Left cardiac atrium (tissue), 4 donors: ENCODE measurements at places on chromosomes 12 and 14.

DNA sequence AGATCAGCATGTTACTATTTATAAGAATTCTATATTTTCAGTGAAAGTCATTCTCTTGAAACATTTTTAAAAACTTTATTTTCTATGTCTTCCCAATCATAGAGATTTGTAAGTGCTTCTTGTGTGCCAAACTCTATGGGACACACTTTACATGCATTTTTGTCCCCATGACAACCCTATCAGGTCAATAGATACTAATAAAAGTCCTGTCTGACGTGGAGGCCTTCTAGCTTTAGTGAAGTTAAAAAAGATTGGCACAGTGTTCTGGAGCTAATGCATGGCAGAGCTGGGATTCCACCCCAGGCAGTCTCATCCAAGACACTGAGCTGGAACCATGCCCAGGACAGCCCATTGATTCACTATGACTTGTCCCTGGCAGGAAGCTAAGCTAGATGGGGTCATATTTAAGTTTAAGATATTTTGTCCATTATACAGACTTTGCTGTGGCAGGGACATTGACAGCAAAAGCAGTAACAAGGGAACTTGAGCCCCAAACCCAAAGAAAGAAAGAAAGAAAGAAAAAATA lies 28.1 kb downstream of the TTC6 start:
- no peak for DNase-seq

DNA sequence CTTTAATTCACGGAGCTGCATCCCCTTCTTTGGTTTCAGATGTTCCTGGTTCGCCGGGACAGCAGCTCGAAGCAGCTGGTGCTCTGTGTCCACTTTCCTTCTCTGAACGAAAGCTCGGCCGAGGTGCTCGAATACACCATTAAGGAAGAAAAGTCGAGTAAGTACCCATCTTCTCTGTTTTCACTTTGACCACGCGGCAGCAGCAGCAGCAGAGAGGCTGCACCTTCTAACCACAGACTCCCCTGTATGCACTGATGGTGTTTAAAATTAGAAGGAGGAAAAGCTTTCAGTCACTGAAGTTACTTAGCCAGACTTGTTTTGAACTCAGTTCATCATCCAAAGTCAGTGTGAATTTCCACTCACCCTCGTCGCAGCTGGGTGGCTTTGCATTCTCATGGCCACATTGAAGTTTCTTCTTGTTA lies 63.8 kb downstream of the RIN3 start:
- no peak for DNase-seq

- DNase-seq = no peak
Observed at GRCh38 chr12:13124656-13125505, 21.4 kb upstream of the GSG1 start.

GRCh38 chr12:24937553-24938244 lies 11.2 kb downstream of the BCAT1 start:
- no peak for DNase-seq

- DNase-seq = peak; percentile 45
Observed at GRCh38 chr12:103841690-103842584, 903 bp upstream of the NT5DC3 start.

- DNase-seq = no peak
Observed at GRCh38 chr14:71143381-71144290, 236.4 kb downstream of the PCNX1 start.

DNA sequence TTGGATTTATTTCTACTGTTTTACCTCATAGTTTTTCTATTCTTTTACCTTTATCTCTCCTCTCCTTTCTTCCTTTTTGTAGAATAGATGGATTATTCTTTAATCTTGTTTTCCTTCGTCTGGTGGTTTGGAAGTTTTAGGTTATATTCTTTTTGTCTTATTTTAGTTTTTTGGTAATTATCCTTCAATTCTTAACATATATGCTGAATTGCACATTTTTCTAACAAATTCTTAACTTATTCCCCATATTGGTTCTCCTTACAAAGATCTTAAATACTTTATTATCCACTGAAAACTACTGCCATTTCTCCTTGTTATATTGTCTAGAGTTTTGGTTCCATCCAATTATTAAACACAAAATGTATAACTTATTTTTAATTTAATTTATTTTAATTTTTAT lies 42.3 kb downstream of the CATSPERB start:
- no peak for DNase-seq

DNA sequence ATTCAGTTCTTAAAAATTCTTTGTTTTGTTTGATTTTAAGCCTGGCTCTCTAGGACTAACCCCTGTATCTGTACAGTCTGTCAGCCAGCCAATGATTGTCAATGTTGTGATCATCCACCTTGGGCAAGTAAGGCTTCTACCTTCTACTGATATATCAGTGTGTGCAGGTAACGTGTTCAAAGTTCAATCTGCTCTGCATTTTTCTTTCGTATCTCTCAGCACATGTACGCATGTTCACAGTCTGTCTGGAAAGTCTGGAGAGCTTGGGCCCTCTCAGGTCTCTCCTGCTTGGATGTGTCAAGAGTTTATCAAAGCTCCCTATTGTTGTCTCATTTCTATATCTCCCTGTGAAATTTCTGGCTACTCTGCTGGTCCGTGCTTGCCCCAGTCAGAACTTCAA lies 138.6 kb upstream of the VRK1 start:
- DNase-seq = no peak

DNA sequence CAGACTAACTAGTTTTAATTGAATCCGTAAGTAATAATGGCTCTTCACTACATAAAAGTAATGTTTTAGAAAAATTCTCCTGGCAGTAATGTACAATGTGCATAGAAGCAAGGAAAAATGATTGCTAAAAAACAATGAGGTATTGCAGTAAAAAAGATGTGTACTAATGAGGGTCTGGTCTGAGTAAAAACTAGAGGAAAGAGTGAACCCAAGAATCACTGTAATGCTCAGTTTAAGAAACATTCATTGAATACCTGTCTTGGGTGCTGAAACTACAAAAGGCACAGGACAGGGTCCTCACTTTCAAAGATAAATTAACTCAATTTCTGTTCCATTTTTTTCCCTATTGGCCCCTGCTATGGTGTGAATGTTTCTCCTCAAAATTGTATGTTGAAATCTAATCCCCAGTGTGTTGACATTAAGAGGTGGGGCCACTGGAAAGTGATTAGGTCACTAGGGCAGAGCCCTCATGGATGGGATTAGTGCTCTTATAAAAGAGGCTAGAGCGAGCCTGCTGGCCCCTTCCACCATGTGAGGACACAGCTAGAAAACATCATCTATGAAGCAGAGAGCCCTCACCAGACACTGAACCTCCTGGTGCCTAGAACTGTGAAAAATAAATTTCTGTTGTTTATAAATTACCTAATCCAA lies 51.6 kb downstream of the RPS6KA5 start:
- DNase-seq = peak; percentile 21

DNA sequence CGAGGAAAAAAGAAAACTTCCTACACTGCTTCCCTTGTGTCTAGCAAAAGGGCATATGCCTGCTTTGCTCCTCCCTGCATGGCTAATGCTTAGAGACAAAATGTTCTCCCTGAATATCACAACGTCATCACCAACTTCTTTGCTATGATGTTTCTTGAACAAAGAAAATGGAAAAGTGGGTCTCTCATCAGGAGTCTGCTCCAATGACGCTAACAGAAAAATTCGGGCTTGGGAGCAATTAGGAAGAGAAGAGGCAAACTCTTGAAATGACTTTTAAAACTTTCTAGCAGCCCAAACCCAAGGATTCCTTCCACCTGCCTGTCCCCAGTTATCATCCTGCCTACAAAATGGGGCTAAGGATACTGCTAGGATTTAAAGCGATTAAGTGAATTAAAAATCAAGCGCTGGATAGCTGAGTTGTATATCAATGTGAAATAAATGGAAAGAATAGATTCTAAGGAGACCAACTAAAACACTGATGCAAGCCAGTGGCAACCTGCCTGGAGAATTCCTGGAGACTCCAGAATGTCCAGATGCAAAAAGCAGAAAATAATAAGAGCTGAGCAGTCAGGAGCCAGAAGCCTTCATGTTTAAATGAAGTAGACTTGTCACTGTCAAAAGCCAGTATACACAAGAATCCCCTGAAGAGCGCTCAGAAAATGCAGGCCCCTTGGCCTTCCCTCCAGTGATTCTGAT lies 183.8 kb downstream of the DPF3 start:
- no peak for DNase-seq

DNA sequence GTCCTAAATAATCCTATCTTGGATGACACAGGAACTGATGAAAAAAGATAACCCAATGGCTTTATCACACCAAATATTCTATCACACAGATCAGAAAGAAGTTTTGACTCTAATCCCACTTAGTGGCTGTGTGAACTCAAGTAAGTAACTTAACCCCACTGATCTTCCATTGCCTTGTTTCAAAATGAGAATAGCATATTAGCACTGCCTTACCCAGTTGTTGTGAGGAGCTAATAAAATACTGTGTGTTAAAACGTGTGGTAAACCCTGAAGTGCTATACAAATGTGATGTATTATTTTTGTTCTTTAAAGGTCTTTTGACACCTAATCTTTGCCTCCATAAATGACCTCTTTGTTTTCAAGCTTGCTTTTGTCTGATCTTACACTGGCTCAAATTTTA lies 60.9 kb upstream of the ARID2 start:
- DNase-seq = no peak

GRCh38 chr12:14768823-14769405 lies 34.4 kb downstream of the WBP11 start:
- peak; percentile 26 for DNase-seq

DNA sequence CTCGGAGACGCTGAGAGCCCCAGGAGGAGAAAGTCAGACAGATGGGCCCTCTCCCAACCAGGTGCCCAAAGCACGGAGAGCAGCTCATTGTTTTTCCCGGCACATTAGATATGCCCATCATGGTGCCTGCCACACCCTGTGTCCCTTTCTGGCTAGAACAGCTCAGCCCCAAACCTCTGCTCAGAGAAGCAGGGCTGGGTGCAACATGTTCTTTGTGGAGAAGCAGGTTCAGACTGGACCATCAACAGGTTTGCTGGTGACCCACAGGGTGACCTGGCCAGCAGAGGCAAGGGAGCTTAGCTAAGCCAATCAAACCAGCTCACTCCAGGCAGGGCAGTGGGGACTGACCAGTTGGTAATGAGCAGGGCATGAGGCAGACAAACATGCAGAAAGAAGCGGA lies 13.4 kb downstream of the RAB15 start:
- no peak for DNase-seq

DNA sequence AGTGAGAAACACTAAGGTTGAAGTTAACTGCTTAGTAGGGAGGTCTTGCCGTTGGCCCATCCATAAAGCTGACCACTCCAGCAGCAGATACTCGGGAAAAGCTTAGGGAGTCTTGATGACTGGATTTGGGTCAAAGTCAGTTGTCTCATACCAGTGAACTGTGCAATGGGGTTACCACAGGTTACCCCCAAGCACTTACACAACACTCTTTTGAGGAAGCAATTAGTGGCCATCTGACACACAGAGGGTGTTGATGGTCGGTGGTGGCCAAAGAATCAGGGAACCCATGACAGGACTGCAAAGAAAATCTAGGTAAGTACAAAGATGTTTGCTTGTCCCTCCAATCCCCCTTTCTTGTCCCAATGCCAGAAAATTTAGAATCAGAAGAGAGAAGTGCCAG lies 410.2 kb downstream of the APAF1 start:
- DNase-seq = no peak

GRCh38 chr14:91018481-91018880 lies 42.0 kb downstream of the RPS6KA5 start:
- DNase-seq = no peak

DNA sequence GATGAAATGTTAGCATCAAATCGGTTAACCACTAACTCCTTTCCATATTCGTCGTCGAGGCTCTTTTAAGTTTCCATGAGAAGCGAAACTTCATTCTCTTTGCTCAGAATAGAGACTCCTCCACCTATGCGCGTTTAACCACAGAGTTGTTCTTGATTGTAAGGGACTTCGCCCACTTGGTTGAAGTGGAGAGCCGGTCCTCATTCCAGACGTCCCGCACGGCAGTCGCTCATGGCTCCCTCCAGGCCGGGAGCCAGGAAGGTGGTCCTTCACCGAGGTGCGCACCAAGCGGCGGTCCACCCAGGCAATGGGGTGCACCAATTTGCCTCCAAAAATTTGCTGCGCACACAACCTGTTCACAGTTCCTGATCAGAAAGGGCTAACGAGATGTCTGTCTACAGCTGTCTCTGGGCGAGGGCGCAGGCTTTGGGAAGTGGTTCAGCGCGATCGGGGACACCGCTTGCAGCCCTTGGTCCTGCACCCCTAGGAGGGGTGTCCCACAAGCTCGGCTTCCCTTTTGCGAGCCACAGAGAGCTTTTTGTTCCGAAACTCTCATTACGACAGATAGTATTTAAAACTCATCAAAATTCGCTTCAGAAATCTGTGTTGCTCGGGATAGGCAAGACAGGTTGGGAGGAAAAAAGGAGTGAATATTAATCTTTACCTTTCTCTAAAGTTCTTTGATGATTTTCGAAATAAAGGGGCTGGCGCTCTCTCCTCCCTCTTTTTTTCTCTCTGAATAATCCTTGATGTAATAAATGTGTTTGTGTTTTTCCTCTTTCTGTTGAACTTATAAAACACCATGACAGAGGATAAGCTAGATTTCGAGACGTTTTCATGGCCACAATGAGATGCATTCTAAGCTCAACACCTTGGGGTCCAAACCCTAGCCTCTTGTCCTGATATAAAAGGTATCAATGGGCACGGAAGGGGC lies 6.4 kb upstream of the ALX1 start:
- DNase-seq = no peak
